SK-N-MC (cell line): ENCODE measurements at places on chromosomes 5 and 9.

DNA sequence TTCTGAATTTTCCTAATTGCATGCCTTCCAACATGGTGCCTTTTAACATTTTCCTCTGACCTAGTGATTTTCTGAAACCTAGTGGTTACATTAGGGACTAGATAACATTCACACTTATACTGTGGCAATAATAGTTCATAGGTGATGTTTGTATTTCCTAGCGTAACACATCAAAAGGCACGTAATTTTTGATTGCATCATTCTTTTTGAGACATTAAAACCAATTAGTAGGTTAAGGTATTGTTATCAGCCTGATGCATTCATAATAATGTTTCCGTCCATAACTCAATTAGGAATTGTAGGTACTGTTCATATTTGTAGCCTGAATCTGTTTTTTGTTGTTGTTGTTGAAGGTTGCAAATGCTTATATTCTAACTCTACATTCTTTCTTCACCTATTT, 192.4 kb downstream of the ANXA1 start:
- no peak for DNase-seq

DNA sequence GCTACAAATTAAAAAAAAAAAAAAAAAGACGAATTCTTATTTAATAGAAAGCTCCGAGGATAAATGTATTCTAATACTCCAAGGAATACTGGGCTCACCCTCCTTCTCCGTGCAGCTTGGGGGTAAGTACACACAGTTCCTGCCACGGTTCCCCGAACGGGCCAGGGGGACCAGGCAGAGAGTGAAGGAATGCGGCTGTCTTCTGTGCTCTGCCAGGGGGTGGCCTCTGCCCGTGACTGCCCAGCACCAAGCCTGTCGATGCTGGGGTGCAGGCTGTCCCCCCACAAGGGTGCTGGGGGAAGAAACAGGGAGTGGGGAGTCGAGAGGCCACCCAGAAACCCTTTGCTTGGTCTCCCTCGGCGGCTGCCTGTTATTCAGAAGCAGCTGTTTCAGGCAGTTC, 410.1 kb upstream of the IRX1 start:
- no peak for DNase-seq

- DNase-seq, result no peak
Observed at GRCh38 chr9:126158588-126159429, 167.8 kb upstream of the MVB12B start.

GRCh38 chr5:33938881-33939280, 2.7 kb downstream of the RXFP3 start:
- DNase-seq, result no peak

DNA sequence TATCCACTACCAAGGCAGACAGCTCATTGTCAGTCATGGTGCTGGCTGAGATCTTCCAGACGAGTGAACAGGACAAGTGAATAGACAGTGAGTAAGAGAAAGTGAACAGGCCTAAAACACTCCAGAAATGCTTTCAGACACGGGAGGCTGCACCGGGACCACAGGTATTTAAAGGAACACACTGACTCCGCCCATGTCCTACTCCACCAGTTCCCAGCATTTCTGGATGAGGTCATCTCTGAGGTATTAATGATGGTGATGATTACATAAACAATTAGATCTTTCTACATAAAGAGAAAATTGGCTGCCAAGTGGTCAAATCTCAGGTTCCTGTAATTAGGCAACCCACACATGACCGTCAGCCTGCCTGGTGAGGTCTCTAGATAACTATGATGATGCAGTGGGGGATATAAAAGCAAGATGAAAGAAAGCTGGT, at the start of gene ACTBL2:
TSS of gene ACTBL2 (minus strand) at position 141 of the 436 bp plus-strand sequence. CDS start at position 37, 104 bp downstream.
- DNase-seq, result no peak

GRCh38 chr5:79200573-79201183, 35.3 kb upstream of the JMY start:
- no peak for DNase-seq

- no peak for DNase-seq
Observed at GRCh38 chr5:93578813-93579691, 2.0 kb downstream of the NR2F1-AS1 start.

- no peak for DNase-seq
Observed at GRCh38 chr5:56305001-56305950, 72.1 kb upstream of the ANKRD55 start.

DNA sequence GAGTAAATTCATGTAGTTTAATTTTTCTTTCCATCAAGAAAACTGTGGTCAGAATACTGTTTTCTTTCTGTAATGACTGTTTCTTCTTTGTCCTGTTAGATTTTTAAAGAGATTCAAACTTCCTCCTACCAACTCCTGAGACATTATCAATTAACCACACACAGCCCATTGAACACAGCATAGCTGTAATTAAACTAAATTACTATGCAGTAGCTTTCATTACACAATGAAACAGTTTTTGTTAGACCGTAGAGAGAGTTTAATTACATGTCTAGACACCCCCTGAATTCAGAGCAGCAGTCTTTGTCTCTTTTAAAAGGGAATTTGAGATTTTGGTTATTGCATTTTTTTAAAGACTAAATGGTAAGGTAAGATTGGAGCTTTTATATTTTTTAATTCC, 77.5 kb downstream of the STARD4 start:
- DNase-seq, result no peak

DNA sequence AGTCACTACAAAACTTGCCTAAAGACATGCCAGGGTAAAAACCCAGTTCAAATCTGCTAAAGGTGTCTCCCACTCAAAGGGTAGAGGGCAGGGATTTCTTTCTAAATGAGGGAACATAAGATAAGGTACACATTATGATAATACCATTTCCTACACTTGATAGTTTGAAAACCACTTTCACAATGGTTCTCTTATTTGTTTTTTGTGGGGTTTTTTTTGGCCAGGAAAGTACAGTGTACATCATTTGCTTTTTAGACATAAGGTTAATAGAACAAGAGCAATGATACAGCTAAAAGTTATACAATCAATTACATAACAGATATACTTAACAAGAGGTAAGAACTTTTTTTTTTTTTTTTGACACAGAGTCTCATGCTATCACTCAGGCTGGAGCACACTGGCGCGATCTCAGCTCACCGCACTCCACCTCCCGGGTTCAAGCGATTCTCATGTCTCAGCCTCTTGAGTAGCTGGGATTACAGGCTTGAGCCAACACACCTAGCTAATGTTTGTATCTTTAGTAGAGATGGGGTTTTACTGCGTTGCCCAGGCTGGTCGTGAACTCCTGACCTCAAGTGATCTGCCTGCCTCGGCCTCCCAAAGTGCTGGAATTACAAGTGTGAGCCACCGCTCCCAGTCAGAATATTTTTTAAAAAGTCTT, 48.8 kb upstream of the GLRX start:
- no peak for DNase-seq

DNA sequence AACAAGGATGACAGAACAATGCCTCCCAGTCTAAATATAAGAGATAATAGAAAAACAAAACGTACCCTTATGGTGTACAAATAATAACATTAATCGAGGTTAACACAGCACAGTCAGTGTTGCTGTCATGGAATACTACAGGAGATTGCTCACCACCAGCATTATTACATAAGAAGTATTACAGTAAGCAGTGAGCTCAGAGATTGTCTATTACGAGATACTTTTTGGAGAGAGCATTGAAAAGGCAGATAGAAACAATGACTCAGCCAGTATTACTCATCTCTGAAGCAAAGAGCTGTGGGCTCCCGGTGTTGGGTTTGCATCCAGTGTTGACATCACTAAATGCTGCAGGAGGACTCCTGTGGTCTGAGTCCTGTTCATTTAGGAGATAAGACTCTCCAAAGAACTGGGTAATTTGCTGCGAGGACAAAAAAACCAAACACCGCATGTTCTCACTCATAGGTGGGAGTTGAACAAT, 191.9 kb upstream of the SEMA6A start:
- DNase-seq, result peak; percentile 22

DNA sequence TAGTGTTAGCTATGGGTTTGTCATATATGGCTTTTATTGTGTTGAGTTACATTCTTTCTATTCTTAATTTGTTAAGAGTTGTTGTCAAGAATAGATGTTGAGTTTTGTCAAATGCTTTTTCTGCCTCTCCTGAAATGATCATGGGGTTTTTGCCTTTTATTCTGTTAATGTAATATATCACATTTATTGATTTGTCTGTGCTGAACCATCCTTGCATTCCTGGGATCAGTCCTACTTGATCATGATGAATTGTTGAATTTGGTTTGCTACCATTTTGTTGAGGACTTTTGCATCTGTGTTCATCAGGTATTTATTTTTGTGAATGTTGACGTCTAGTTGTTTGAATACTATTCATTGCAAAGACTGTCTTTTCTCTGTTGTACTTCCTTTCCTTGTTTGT, 23.9 kb downstream of the RIC1 start:
- no peak for DNase-seq

GRCh38 chr5:102855681-102856388, 100.7 kb downstream of the PAM start:
- no peak for DNase-seq
